ENCODE measurements at places on chromosomes 7 and 10.

GRCh38 chr7:12386313-12386740 is 17.3 kb downstream of the VWDE start:
- DNase-seq: no peak

GRCh38 chr7:153530441-153530840 is 521.8 kb upstream of the DPP6 start:
- DNase-seq: no peak

GRCh38 chr7:4015371-4015770 is 666.7 kb upstream of the FOXK1 start:
- no peak for DNase-seq

DNA sequence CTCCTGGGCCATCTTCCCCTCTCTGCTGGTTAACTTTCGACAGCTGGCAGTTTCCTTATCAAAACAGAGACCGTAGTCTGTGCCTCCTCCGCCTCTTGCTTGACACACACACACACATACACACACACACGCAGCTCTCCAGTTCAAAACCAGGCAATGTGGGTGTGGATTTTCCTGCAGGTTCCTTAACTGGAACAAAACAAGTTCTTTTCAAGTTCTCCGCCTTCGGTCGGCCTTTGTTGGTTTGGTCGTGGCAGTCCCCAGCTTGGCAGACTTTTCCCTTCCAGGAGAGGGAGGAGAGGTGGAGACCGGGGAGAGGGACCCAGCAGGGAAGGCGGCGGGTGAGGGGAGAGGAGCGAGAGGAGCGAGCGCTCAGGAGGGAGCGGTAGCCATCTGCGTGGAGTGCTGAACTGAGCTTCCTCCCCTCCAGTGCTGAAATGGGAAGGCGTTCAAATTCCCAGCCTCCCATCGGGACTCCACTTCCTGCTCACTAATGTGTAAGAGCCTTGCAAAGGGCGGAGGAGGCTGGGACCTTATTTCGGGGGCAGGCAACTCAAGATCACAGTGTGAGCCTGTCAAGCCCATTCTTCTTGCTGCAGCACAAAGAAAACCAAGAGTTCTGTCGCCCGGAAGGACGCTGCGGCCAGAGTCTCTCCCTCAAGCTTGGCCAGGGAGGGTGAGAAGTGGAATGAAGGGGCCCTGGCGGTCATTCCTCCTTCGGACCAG is 120.6 kb downstream of the PRPF18 start:
- DNase-seq: no peak

DNA sequence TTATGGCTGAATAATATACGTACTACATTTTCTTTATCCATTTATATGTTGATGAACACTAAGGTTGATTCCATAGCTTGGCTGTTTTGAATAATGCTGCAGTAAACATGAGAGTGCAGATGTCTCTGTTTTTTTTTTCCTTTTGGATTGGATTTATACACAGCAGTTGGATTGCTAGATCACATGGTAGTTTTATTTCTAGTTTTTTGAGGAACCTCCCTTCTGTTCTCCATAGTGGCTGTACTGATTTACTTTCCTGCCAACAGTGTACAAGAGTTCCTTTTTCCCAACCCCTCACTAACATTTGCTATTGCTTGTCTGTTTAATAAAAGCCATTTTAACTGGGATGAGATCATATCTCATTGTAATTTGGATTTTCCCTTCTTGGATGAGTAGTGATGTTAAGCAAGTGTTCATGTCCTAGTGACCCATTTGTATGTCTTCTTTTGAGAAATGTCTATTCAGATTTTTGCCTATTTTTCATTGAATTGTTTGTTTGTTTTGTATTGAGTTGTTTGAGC is 36.0 kb downstream of the ABCA13 start:
- DNase-seq: no peak

DNA sequence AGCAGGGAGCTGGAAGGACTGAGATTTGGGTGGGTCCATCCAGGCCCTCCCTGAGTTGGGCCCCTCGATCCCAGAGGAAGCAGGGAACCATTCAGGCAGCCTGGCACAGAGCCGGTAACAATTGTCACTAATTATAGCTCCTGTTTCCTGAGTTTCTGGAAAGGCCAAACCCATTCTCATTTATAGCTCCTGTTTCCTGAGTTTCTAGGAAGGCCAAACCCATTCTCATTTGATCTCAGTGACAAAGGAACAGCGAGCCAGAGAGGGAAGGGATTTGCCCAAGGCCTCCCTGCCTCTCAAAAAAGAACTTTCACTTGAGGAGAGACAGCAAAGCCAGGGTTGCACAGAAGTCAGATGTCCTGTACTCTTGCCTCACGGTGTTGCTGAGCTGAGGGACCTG is 521.9 kb downstream of the TYW1 start:
- DNase-seq: no peak

All from stimulated activated naive B cell treated with anti-CD40 and anti-IgM and Interleukin-4, amounts not matched to agents 10 μg/mL and 1 μg/mL and 100 μg/mL, for 72 hours (primary cell).